ENCODE measurements at places on chromosomes 2 and 18.
A peak's percentile ranks its signal among the peaks of the same experiment; 100 is the strongest.

GRCh38 chr2:113192459-113193100 lies 18.8 kb downstream of the PSD4 start:
- DNase-seq: no peak

GRCh38 chr2:136081582-136082210 lies 36.3 kb downstream of the CXCR4 start:
- DNase-seq: no peak

DNA sequence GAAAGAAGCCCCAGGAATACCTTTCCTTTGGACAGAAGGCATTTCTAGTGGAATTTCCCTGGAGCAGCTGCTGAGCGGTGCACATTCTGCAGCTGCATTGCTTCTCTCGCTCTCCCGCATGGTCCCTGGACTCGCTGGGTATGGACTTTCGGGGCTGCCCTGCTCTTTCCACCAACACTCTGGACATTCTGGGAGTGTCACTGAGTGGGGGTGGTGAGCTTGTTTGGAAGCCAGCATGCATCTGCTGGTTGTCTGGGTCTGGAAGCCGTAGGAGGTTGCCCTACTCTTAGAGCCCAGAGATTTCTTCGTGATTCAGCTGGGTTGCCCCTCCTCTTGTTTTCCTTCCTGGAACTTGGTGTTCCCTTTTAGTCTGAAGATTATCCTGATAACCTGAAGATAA lies 52.6 kb downstream of the TWIST2 start:
- no peak for DNase-seq

- no peak for DNase-seq
These were observed 5.4 kb downstream of the AGXT start for GRCh38 chr2:240873805-240874714.

- DNase-seq: no peak
These were observed 383.2 kb downstream of the BCL11A start for GRCh38 chr2:60170272-60170671.

DNA sequence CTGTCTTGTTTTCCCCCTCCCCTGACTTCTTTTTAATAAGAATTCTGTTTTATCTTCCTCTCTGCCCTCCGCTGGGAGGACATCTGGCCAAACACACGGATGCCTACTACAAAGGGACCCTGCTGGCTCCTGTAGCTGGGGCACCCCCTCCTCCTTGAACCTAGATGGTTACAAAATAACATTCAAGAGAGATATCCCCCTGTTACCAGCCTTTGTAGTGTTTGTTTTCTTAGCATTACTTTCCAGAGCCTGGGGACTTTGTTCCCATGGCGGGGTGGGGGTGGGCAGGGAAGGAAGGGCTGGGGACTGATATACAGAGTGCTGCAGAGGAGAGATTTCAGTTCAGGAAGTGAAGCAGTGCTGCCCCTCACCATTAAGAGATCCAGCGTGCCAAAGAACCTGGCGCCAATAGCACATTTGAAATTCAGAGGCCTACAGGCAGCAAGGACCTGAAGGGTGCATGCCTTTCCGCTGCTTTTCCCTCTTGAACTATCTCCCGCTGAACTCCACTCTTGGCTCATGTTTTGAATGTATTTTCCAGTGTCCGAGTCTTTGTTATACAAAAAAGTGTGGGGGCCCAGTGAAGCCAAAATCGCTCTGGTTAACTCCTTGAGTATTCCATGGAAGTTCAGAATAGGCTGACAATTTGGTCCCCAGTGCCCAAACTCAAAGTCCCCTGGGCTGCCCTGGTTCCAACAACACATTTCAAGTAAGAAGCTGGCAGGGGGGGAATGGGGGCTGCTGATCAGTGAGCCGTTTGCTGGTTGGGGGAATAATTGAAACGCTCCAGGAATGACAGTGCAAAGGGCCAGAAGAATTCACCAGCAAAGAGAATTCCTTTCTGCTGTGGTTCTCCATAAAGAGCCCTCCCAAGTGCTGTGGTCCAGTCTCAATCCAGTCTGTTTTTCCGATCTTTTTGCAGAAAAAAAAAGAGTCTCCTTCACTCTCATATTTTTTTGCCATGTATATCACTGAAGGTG lies 94.8 kb upstream of the THOC1 start:
- DNase-seq: no peak

DNA sequence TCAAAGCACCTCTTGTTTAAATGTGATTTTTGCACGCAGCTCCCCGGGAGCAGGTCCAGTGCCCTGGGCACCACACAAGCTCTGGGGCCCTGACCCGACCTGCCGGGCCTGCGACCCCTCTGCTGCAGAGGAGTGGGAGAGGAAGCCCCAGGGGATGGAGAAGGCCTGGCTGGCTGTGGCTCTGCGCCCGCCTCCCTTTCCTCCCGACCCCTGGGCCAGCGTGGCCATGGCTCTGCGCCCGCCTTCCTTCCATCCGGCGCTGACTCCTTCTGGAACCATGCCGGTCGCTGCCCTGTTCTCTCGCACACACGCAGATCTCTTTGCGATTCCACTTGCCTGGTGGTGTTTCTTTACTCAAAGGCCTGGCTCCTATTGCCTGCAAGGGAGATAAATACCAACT lies 166.5 kb upstream of the SALL3 start:
- DNase-seq: no peak

GRCh38 chr18:42365591-42365990 lies 410.6 kb downstream of the PIK3C3 start:
- no peak for DNase-seq

GRCh38 chr2:61771904-61772845 lies 81.7 kb downstream of the FAM161A start:
- DNase-seq: no peak

DNA sequence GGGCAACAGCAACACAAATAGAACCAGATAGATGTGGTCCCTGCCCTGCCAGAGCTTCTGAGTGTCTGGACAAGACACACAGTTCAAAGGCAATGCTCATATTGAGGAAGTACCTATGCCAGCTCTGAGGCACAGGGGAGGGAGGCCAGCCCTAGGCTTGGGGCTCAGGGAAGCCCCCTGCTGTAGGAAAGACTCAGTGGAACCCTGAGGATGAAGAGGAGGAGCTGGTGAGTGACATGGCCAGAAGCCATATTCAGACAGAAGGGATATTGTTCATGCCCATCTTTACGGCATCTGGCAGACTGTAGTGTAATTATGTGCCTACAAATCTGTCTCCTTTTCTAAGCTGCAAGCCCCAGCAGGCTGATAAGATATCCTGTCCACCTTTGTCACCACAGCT lies 8.8 kb downstream of the SIGLEC15 start:
- no peak for DNase-seq

DNA sequence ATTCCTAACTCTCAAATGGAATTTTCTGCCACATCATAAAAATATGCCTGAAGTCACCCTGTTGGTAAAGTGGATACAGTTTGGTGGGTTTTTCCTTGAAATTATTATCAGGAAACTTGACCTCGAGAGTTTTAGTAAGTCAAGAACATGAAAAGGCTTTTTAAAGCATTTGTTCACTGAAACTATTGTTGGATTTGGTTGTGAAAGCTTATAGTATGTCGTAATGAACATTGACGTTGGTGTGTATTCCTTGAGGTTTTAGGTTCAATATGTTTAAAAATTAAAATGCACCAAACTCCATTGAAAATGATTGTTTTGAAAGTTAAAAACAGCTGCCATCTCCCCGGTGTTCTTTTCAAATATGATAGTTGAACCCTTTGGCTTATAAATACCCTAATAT lies 30.8 kb downstream of the AOX1 start:
- no peak for DNase-seq

DNA sequence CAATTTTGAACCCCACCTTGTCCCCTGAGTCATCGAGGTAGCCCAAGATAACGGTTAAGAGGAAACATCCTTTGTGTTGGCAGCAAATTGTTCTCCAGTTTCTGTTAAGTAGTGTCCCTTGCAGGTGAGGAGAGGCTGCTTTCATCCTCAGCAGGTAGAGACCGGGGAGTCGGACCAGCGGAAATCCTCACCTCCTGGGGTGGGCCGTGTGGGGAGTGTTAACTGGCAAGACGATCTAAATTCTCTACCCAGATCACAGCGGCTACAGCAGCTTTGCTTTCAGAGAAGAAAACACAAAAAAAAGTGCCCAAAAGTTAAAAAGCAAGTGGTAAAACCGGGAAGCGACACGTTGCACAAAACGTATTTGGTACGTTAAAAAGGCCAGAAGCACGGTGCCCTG lies 63.2 kb downstream of the ADI1 start:
- DNase-seq: no peak

- DNase-seq: peak; percentile 24
These were observed 285.9 kb downstream of the RNF144A start for GRCh38 chr2:7203056-7203467.

- DNase-seq: peak; percentile 37
These were observed 42.1 kb upstream of the TAF1B start for GRCh38 chr2:9800975-9801726.

GRCh38 chr18:22547807-22548561 lies 130.3 kb upstream of the CTAGE1 start:
- DNase-seq: no peak

- DNase-seq: no peak
These were observed 18.3 kb downstream of the GYPC start for GRCh38 chr2:126674075-126674744.

GRCh38 chr18:32769586-32770053 lies 3.2 kb downstream of the KLHL14 start:
- no peak for DNase-seq

DNA sequence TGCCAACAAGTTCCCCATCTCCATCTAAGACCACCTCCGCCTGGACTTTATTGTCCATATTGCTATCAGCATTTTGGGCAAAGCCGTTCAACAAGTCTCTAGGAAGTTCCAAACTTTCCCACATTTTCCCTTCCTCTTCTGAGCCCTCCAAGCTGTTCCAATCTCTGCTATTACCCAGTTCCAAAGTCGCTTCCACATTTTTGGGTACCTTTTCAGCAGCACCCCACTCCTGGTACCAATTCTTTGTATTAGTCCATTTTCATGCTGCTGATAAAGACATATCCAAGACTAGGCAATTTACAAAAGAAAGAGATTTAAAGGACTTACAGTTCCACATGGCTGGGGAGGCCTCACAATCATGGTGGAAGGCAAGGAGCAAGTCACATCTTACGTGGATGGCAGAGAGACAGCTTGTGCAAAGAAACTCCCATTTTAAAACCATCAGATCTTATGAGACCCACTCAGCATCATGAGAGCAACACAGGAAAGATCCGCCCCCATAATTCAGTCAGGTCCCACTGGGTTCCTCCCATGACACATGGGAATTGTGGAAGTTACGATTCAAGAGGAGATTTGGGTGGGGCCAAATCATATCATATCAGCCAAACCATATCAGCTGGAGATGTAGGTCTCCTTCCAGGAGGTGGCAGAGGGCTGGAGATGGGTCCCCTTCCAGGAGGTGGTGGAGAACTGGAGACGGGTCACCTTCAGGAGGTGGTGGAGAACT lies 19.8 kb upstream of the TXNDC2 start:
- no peak for DNase-seq

DNA sequence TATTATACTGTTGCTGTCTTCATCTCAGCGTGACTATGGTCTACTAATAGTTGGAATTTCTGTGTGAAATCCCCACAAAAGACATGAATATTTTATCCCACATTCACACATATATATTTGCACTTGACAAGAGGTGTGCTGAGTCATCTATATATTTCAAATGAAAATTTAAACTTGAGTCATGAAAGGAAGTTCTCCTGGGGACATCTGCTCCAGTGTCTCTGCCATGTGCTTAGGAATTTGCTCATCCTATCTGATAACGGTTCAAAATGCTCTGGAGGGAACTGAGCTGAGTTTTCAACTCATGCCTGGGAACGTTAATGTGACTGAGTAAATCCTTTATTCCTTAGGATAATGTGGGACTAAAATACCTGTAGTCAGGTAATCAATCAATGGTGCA lies 326.2 kb upstream of the MEX3C start:
- no peak for DNase-seq

DNA sequence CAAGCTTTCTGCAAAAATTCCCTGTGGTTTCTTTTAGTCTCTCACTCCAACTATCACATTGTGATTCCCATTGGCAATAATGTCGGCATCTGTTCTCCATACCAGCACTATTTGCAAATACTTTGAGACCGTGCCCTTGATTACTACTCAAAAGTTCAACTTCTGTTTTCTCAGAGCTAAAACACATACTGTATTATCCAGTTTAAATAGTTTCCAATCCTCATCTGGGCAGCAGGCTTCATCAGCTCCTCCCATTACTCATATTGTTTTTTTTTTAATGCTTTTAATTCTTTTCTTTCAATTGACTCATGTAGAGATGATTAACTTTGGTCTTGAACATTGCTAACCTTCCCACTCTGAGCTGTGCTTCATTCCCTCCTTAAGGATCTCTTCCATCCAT lies 135.8 kb downstream of the METTL8 start:
- no peak for DNase-seq

GRCh38 chr18:3540805-3541548 lies 91.0 kb downstream of the TGIF1 start:
- DNase-seq: no peak

- DNase-seq: no peak
These were observed 9.2 kb downstream of the SLC4A5 start for GRCh38 chr2:74333896-74334586.

DNA sequence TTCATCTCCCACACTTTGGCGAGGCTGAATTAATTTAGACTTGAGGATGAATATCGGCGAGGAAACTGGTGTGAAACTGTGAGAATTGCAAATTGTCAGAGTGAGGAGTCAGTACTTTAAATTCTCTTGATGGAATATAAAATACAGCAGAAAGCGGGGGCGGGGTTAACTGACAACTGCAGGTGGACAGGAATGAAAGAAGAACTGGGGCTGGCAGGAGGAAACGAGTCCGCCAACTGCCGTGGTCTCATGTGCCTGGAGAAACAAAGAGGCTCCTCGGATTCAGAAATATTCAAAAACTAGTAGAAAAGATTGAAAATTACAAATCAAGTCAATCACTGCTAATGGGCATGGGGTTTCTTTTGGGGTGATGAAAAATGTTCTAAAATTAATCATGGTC lies 44.3 kb downstream of the MOGAT1 start:
- no peak for DNase-seq

- DNase-seq: no peak
These were observed 255.0 kb upstream of the EPAS1 start for GRCh38 chr2:46042207-46042637.

- DNase-seq: no peak
These were observed 7.5 kb upstream of the SCN1A start for GRCh38 chr2:166135152-166135848.

- no peak for DNase-seq
These were observed 54.3 kb upstream of the AGPS start for GRCh38 chr2:177338177-177338721.

DNA sequence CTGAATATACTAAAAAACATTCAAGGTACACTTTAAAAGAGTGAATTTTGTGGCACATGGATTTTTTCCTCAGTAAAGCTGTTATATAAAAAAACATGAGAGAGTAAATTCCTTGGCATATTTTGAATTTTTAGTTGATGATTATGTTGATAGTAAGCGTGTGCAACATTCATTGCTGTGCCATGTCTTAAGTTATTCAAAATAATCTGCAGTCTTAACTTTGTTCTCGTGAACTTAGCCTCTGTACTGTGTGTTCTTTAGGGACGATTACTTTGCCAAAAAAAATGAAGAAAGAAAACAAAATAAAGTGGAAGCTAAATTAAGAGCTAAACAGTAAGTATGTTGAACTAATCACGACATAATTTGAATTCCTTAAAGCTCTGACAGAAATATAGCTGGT lies 9.6 kb downstream of the SSB start:
- DNase-seq: no peak

GRCh38 chr18:47983055-47983454 lies 52.6 kb upstream of the SMAD2 start:
- DNase-seq: no peak

- DNase-seq: no peak
These were observed 36.5 kb downstream of the GALNT14 start for GRCh38 chr2:31101701-31102100.

Data from stimulated activated CD4-positive, alpha-beta T cell treated with anti-CD3 and anti-CD28 coated beads, Interleukin-15, amount 100 ng/mL, for 1 hour (primary cell).